Activated B cell treated with CpG ODN at 0.5 μM for 24 hours (primary cell): ENCODE measurements at places on chromosomes 5 and 9. TPM values are rescaled to one million over a fixed set of nuclear protein-coding genes. Genes with fewer than 3 reads are reported as not detected.

The NR5A1 gene
- total RNA-seq, result not detected in 2 replicates

The PCDHGA8 gene
- 0.54 and 0.69 TPM in 2 replicates for total RNA-seq

The ALDH1A1 gene
- not detected in 2 replicates for total RNA-seq

The SMIM33 gene
- total RNA-seq, result not detected in 2 replicates

The FKTN gene
- 16.8 and 17.5 TPM in 2 replicates for total RNA-seq

The ADGRV1 gene
- 0.13 TPM in 1 of 2 replicates, not detected in the other for total RNA-seq

The ANKDD1B gene
- 0.37 and 1.0 TPM in 2 replicates for total RNA-seq

The SUSD3 gene
- total RNA-seq, result 9.1 and 12.9 TPM in 2 replicates

The ACOT12 gene
- not detected in 2 replicates for total RNA-seq

The HMGCR gene
- 105 and 131 TPM in 2 replicates for total RNA-seq

The PCDHGB6 gene
- total RNA-seq, result 1.2 and 1.6 TPM in 2 replicates

The CCDC187 gene
- total RNA-seq, result 0.51 and 0.69 TPM in 2 replicates

The SERINC5 gene
- total RNA-seq, result 4.4 and 5.3 TPM in 2 replicates
